ENCODE measurements at places on chromosomes 7 and 10.

GRCh38 chr7:79965946-79966345 lies 168.7 kb upstream of the GNAI1 start:
- DNase-seq = no peak

GRCh38 chr7:66380272-66380888 lies 175.2 kb downstream of the TPST1 start:
- DNase-seq = no peak

DNA sequence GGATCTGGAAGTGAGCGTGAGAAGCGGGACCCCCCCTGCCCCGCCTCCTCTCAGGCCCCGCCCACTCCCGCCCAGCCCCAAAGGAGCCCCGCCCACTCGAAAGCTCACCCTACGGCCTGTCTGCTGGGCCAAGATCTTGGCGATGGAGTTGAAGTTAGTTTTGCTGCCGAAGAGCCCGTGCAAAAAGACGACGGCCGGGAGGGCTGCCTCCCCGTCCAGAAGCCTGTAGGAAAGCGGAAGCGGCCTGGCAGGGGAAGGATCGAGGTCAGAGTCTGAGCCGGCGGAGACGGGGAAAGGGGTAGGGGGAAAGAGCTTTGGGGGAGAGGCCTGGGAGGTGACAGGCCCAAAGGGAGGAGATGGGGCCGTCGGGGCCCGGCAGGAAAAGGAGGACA lies 386 bp downstream of the ABHD11 start:
- DNase-seq = peak; percentile 62

DNA sequence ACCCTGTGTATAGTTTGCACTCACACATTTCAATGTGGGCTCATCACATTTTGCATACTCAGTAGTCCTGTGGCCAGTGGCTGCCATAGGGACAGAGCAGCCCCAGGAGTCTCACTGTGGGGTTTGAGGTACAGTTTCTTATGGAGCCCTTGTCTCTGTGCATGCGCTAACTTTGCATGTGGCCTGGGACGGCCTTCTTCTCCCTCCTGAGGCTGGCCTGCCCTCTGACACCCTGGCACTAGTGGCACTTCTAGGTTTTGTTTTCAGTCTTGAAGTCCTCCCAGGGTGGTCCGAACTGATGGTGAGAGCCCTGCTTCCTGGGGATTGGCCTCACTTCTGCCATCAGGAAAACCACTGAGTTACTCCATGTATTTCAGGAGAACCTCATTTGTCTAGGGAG lies 21.2 kb downstream of the NACAD start:
- no peak for DNase-seq

- no peak for DNase-seq
Observed at GRCh38 chr7:153701678-153702077, 350.5 kb upstream of the DPP6 start.

All from frontal cortex (tissue), 4 donors.